Ascending aorta (tissue), 2 donors: ENCODE measurements at places on chromosomes 4 and X. TPM values are rescaled to one million over a fixed set of nuclear protein-coding genes. Genes with fewer than 3 reads are reported as not detected.

DNA sequence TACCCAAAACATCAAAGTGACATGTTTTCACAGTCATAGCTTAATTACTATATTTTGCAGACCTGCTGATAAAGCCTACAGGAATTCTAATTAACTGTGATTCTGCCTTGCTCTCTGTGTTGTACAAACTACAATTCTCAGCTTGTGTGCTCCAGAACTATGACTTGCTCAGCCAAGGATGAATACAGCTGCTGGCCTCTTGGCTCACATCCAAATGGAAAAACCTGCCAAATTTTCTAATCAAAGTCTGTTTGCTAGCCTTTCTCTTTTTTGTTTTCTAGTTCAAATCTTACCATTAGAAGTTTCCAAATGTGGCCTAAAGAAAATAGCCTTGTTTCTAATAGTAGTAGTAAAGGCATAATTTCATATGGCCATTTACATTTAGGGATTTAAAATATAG is 1176.8 kb downstream of the FAM133A start:
- DNase-seq = no peak

DNA sequence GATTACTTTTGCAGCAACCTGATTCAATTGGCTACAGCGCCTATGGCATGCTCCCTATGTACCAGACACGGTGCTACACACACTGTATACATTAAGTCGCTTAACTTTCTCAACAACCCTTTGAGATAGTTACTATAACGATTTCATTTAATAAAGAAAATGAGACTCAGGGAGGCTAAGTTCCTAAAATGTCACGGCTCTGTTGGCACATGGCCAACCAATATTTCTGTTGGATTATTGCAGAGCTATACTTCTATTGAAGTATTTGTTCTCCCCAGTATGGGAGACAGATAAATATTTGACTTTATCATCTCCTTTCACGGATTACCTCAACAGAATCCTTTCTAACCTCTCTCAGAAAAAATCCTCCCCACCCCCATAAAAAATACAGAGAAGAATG is 25.3 kb downstream of the CLNK start:
- no peak for DNase-seq

DNA sequence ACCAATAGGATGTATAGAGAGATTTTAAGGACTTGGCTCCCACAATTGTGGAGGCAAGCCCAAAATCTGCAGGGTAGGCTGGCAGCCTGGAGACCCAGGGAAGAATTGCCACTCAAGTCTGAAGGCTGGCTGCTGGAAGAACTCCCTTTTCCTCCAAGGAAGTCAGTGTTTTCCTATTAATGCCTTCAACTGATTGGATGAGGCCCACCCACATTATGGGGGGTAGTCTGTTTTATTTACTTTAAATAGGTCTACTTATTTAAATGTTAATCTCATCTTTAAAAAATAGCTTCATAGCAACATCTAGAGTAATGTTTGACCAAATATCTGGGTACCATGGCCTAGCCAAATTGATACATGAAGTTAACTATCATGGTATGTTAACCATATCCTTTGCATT is 18.7 kb downstream of the LSM6 start:
- no peak for DNase-seq

- DNase-seq = no peak
These were observed 63.6 kb downstream of the PDLIM5 start for GRCh38 chr4:94515365-94515764.

GRCh38 chrX:110006821-110007375 is 4.0 kb downstream of the TMEM164 start:
- DNase-seq = no peak

GRCh38 chr4:26058537-26058936 is 144.5 kb downstream of the SMIM20 start:
- DNase-seq = peak; percentile 66

- no peak for DNase-seq
These were observed 175.7 kb upstream of the SPIN4 start for GRCh38 chrX:63526863-63527262.

GRCh38 chrX:112651766-112652165 is 28.0 kb downstream of the LHFPL1 start:
- no peak for DNase-seq

DNA sequence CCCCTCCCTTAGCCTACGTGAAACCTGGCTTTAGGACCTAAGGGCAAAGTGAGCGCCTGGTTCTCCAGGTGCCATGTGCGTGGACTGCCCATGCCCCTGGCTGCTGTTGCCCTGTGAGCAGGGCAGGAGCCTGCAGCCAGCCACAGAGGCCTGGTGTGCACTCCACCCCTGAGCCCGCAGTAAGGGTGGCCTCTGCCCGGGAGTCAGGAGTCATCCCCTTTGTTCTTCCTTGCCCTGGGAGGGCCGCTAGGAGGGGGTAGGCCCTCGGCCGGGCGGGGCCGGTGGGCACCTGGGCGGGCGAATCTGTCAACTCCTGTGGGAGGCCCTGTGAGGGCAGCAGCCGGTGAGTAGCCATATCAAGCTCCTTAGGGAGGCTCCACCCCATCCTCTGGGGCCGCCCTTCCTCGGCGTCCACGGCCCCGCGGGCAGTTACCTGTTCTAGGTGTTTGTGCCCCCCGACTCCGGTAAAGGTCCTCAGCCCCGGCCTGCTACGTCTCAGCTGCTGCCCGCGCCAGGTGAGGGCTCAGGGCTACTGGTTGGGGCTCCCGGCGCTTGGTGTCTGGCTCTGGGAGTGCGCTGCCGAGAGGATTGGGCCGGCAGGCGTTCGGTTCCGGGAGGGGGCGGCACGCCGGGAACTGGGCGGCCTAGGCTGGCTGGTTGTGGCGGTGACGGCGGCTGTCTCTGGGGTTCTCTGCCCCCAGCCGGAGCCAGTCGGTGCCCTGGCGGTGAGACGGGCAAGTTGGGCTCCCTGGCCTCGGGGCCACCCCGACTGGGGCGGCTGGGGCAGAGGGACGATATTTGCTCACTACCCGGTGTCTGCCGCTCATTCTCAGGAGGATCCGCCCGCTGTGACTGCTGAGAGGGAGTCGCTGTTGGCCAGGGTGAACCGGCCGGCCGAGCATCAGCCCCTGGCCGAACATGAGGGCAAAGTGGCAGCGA is 1060.2 kb downstream of the TECRL start:
- DNase-seq = no peak

DNA sequence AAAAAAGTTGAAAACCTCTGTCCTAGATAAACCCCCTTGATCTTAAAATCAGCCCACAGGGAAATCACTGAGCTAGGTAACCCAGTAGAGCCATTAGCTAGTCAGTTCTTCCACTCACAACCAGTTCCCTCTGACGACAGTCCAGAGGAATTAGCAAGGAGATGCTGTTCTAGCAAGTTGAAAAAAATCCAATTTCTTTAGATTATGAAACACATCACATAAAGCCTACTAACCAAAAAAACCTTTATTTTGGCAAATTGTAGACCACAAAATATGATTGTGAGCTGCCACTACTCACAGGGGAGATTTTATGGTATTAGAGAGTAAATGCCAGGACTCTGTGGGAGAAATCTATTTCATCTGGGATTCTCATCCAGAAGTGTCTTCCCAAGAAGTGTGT is 22.6 kb downstream of the ADAMTS3 start:
- DNase-seq = no peak

DNA sequence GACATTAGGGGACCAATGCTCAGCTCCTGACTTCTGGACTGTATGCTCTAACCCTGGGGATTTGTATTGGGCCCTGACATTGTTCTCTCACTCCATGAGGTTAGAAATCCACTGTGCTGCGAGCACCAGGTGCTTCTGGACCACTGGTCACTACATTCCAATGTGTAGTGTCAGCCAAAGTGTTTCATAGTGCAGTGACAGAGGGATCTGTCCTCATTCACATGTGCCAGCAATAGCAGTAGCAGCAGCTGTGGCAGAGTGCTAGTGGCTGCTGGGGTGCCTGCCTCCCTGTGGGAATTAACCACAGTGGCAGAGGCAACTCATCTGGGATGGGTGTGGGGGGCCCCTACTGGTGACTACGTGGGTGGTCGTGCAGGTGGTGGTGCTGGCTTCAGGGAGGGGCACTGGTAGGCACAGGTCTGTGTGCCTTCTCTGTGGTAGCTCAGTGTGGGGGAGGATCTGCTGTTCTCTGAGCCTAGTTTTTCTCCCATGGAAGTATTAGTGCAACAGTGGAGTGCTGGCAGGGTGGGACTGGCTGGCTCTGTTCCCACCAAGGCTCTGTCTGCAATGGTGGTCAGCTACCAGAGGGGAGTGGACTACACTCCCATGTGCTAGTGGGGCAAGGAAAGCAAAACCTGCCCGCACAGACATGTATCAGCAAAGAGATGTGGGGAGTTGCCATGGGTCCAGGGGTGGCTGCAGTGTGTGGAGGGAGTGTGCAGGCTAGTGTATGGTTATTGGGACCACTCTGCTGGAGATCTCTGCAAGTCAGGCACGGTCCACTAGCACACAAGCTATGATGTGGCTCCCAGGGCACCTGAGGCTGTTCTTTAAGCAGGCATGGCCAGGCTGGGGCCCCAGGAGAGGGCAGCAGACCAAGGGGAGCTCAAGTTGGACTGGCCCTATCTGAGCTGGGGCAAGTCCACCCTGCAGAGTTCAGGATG is 78.5 kb downstream of the SCLT1 start:
- DNase-seq = no peak

DNA sequence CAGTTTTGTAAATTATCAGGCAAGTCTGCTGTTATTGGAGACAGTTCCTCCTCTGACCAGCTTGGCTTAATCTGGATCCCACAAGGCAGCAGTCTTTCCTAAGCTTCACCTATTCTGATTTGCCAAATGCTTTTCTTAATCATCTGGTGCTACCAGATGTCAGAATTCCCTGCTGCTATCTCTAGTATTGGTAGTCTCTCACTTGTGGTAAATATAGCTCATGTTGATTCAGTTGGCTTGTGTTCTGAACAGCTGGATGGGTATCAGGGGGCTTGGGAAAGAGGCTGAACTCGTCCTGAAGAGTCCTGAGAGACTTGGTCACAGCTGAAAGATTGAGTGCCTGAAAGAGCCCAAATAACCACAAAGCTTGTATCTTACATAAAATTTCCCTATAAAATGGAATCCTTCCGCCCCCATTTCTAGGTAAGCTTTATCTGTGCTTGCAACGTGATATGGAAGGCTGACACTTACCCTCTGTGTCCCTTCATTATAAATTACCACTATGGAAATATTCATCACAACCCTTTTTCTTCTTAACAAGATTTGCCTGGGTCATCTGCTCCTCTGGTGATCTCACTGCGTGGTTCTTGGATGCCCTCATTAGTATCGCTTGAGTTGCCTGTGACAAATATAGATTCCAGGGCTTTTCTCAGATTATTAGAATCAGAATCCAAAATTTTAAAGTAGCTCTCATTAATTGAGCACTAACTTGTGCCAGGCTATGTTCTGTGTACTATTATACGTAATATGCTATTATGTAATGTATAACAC is 104.1 kb upstream of the GPRIN3 start:
- no peak for DNase-seq

DNA sequence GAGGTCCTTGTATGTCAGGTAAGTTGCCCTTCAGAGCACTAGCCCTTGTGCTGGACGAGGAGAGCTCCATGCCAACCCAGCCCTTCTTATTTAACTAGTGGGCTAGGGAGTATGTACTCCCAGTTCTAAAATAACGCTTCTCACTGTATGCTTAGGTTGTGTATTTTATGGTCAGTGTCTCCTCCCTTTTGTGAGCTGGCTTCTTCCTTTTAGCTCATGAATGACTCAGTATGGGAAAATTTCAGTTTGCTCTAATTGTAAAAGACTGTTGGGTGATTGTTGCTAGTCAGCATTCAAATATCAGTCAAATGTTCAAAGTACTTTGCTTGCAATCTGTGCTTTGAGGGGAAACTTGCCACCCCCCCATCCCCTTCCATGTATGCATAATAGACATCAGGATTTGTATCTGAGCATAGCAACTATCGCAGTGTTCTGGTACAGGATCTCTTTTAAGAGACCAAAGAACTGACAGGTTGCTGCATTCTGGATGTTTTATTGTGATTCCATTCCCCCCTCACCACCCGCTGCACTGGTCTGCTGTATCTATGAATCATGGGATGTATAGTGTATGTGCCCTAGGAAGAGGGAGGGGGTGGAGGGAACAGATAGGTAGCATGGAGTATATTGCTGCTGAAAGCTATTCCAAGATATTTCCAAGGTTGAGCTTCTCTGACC is 34.7 kb downstream of the DLG3 start:
- DNase-seq = no peak

GRCh38 chr4:74754218-74754617 is 40.1 kb downstream of the BTC start:
- no peak for DNase-seq

DNA sequence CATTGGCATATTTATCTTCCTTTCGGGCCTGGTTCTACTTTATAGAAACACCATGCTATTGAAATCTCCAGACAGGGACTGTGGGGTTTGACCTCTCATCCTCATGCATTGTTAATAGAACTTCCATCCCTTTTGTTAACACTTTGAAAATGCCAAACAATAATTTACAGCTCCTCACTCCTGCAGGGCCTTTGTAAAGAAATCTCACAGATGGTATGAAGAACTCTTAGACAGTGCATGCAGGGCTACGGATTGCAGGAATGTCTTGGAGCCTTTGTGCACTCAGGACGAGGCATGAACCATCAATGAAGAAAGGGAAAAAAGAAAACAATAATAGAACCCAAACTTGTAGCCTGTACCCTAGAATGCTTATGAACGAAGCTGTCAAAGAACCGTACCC is 92.8 kb upstream of the TMEM47 start:
- DNase-seq = no peak

GRCh38 chr4:14943749-14944148 is 58.5 kb upstream of the CPEB2 start:
- no peak for DNase-seq

DNA sequence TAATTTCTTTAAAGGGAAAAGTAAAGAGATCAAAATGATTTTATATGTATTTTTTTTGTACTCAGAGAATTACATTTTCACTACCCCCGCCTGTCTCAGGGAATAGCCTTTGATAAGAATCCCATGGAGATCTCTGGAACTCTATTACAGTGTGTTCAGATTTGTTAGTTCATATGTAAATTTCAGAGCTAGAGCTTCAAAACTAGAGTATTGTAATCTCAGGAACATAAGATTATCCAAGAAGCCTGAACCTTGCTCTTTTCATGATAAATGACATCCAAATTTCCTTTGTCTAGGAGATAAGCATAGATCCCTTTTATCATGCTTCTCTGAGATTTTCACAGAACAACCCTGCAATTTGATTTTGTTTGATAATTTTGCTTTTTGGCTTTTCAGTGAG is 82.9 kb downstream of the PDK3 start:
- no peak for DNase-seq

GRCh38 chr4:1056671-1057402 is 45.4 kb downstream of the FGFRL1 start:
- peak; percentile 52 for DNase-seq

GRCh38 chr4:8844976-8845690 is 26.5 kb downstream of the HMX1 start:
- no peak for DNase-seq

GRCh38 chr4:143377611-143378099 is 41.0 kb downstream of the GAB1 start:
- DNase-seq = no peak

GRCh38 chrX:39809331-39809730 is 288.4 kb downstream of the BCOR start:
- no peak for DNase-seq

- no peak for DNase-seq
These were observed 721.0 kb upstream of the NDST4 start for GRCh38 chr4:115834441-115834840.

GRCh38 chrX:63511361-63511760 is 160.2 kb upstream of the SPIN4 start:
- DNase-seq = no peak

S100P gene
- not detected for total RNA-seq

GRPR gene
- 1.7 TPM for total RNA-seq

TGIF2LX gene
- total RNA-seq = not detected

FAM236C gene
- total RNA-seq = not detected

USP27X gene
- not detected for total RNA-seq

RGN gene
- 1.5 TPM for total RNA-seq

ZNF518B gene
- total RNA-seq = 7.3 TPM

ATP8A1 gene
- 11.4 TPM for total RNA-seq

OTUD6A gene
- total RNA-seq = not detected
